Kidney (tissue), 22 donors: ENCODE measurements at places on chromosomes 13 and 19. TPM values are rescaled to one million over a fixed set of nuclear protein-coding genes. Genes with fewer than 3 reads are reported as not detected.

DNA sequence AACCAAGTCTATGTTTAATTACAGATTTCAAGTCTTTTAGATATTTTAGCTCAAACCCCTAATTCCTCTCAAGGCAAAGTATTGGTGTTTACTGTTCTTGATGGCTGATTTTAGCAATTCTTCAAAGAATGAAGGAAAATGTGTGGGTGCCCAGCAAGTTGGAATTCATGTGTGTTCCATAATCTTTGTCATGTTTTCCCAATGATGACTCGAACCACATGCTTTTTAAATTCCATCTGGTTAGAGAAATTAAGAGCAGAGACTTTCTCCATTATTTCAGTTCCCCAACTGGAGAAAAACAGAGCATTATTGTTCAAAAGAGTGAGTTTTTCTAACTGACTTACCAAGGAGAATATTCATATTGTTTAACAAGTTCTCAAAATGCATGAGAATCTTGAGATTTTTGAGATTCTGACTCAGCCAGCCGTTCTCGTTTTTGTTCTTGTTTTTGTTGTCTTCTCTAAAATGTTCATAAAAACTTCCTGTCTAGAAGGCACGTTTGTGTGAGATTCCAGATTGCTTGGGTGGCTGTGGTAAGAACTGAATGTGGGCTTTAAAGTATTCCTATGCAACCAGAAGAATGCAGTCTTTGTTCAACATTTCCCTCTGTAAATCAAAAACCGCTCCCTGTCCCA lies 404.7 kb downstream of the IRS2 start:
- no peak for DNase-seq
- no peak overlapping the region for H3K27ac ChIP-seq
- no peak overlapping the region for H3K4me3 ChIP-seq
- H3K27me3 ChIP-seq = no peaks in the 10 kb centered on the region
- H3K4me1 ChIP-seq = no peaks in the 10 kb centered on the region

DNA sequence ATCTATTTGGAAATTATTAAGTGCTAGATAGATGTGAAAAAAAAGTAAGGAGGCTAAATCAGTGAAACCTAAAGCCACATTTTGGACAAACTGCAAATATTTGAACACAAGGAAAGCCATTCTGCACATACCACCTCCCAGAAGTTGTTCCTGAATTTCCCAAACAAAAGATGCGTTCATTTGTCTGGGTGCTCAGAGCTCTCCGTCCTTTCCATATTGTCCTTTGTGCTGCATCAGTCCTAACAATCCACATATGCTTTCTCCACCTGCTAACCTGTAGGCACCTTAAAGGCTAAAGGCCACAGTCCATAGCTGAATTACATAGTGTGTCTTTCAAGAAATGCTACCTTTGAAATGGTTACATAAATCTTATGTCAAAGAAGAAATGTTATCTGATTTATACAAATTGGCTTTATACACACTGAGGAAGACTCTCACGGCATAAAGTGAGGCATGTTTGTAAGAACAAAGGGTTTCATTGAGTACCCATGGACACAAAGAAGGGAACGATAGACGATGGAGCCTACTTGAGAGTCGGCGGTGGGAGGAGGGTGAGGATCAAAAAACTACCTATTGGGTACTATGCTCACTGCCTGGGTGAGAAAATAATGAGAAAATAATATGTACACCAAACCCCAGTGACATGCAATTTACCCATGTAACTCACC lies 182.0 kb downstream of the RGCC start:
- no peak overlapping the region for H3K4me3 ChIP-seq
- peaks cover 10% of the 10 kb centered on the region for H3K4me1 ChIP-seq
- H3K36me3 ChIP-seq = no peaks in the 10 kb centered on the region
- DNase-seq = no peak
- no peaks in the 10 kb centered on the region for H3K27me3 ChIP-seq

DNA sequence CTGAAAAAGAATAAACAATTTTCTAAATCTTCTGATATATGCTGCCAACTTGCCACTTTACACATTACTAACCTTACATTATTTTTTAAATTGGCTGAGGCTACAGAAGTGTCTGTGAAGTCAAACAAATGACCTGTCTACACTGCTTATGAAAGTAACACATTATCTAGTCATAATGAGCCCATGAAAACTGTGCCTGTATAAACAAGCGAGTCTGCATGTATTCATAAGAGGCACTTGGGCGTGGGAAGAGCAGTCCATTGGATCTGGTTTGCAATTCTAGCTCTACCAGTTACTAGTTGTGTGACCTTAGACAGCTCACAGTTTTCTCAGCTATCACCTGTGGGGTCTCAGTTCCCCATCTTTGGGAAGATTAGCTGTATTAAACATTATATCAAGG lies 3.1 kb downstream of the VPS36 start:
- DNase-seq = no peak
- H3K4me3 ChIP-seq = no peak overlapping the region
- H3K36me3 ChIP-seq = no peaks in the 10 kb centered on the region
- no peaks in the 10 kb centered on the region for H3K4me1 ChIP-seq
- no peak overlapping the region for H3K27ac ChIP-seq
- H3K27me3 ChIP-seq = no peaks in the 10 kb centered on the region

SPACA4 gene
- not detected for total RNA-seq

ZNF730 gene
- total RNA-seq = 0.60 TPM

MEIOSIN gene
- total RNA-seq = not detected

PPP5C gene
- total RNA-seq = 63.7 TPM

NTF4 gene
- total RNA-seq = 0.28 TPM

SHISA2 gene
- 3.7 TPM for total RNA-seq

SLC35E1 gene
- total RNA-seq = 47.1 TPM

EPS8L1 gene
- 95.0 TPM for total RNA-seq
